Activated CD4-positive, alpha-beta T cell treated with anti-CD3 and anti-CD28 coated beads for 36 hours (primary cell): ENCODE measurements at places on chromosomes 12 and 14. TPM values are rescaled to one million over a fixed set of nuclear protein-coding genes. Genes with fewer than 3 reads are reported as not detected.
A peak's percentile ranks its signal among the peaks of the same experiment; 100 is the strongest.

- H3K27me3 ChIP-seq = peaks cover 20% of the 10 kb centered on the region
- peak overlapping the region; percentile 32 for H3K4me3 ChIP-seq
- peaks cover 4% of the 10 kb centered on the region for H3K4me1 ChIP-seq
Measured at GRCh38 chr12:125983094-125983783, 918.0 kb downstream of the AACS start.

DNA sequence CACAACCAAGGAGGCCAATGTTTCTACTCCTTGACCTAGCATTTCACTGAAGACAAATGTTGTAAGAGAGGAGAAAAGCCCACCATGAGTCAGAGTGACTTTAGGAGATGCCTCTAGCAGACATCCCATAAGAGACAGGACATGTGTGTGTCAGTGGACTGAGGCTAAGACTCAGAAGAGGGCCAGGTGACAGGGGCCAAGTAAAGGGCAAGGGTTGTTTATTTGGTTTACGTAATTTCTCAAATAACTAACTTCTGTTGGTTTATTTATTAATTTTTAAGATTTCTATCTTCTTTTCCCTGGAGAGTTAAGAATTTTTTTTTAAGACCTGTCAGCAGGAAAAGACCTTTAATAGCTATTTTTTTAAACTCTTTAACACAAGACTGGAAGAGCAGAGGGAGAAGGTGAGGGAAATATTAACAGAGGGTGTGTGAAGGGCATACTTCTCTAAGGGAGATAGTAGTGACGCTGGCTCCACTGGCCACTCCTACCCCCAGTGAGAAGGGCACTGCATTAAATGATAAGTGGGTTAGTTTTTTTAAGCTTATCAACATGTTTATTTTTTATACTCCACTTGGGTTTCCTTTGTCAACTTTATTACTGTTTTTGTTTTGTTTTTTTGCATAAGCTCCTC lies 3.4 kb downstream of the PNP start:
- peak overlapping the region; percentile 56 for H3K27ac ChIP-seq
- peaks cover 69% of the 10 kb centered on the region for H3K4me1 ChIP-seq

Gene PRIMA1
- total RNA-seq = not detected

DNA sequence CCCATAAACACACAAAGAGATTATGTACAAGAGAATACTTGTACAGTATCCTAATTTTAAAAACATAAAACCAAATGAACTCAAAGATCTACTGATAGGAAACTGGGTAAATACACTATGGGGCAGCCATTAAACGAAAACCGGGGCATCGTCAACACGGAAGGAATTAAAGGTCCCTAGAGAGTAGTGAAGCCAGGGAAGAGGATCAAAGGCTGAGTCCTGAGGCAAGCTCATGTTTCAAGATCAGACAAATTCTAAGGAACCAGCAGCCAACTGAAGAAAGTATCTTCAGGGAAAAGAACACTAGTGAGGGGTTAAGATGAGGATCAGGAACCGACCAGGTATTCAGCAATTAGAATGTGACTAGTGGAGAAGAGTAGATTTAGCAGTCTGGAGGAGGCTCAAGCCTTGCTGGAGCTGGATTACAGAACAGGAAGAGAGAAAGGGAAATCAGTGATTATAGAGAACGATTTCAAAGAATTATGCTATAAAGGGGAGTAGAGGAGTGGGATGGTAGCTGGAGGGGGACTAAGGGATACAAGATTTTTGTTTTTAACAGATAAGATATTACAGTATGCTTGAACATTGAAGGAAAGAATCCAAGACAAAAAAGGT lies 23.7 kb downstream of the SEL1L start:
- DNase-seq = no peak
- peaks cover 51% of the 10 kb centered on the region for H3K36me3 ChIP-seq
- H3K4me3 ChIP-seq = no peak overlapping the region
- peaks cover 34% of the 10 kb centered on the region for H3K4me1 ChIP-seq

Gene PARP11
- total RNA-seq = 20.9 TPM

DNA sequence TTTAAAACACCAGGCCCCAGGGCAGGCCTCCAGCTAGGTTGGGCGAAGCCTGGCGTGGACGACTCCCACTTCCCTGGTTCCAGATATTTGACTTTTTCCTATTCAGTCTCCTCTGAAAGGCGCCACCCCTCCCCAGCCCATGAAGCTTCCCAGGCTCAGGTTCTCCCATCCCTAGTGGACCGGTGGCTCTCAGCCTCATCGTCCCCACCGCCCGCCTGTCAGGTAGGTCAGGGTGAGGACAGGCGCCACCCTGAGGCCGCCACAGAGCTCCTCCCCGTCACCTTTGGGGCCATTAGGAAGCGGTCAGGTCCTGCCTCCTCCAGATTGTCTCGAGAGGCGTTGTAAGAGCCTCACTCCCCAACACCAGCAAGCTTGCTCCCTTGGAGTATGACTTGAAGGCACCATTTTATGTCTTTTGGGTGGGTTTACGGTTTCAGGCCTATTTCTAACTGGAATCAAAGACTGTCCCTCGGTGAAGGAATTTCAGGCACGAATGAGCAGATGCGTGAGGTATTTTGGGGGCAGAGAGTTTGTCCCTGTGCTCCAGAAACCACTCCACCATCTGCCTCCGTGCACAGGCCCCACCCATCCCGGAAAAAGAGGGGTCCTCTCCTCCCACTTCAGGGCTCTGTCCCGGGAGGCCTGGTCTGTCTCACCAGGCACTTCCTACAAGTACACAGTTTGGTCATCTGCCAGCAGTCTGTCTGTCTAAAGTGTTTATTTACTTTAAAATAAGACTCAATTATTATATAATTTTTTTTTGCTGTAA lies 55.6 kb downstream of the TSPAN9 start:
- DNase-seq = no peak
- no peak overlapping the region for H3K27ac ChIP-seq
- peaks cover 21% of the 10 kb centered on the region for H3K4me1 ChIP-seq
- peaks cover 2% of the 10 kb centered on the region for H3K36me3 ChIP-seq
- H3K27me3 ChIP-seq = peaks cover 47% of the 10 kb centered on the region
- H3K4me3 ChIP-seq = no peak overlapping the region

Gene DBX2
- total RNA-seq = not detected

DNA sequence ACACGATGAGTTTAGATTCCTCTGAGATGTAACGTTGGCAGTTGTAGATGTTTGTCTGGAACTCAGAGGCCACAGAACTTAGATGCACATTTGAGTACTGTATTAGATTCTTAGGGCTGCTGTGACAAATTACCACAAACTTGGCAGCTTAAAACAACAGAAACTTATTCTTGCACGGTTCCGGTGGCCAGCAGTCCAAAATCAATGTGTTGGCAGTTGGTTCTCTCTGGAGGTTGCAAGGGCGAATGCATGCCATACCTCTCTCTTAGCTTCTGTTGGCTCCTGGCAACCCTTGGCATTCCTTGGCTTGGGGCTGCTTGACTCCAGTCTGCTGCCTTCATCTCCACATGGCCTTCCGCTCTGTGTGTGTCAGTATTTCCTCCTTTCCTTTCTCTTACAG lies 118.9 kb downstream of the C12orf75 start:
- H3K36me3 ChIP-seq = no peaks in the 10 kb centered on the region
- no peak overlapping the region for H3K4me3 ChIP-seq
- H3K27me3 ChIP-seq = peaks cover 5% of the 10 kb centered on the region
- H3K27ac ChIP-seq = no peak overlapping the region
- no peak for DNase-seq

DNA sequence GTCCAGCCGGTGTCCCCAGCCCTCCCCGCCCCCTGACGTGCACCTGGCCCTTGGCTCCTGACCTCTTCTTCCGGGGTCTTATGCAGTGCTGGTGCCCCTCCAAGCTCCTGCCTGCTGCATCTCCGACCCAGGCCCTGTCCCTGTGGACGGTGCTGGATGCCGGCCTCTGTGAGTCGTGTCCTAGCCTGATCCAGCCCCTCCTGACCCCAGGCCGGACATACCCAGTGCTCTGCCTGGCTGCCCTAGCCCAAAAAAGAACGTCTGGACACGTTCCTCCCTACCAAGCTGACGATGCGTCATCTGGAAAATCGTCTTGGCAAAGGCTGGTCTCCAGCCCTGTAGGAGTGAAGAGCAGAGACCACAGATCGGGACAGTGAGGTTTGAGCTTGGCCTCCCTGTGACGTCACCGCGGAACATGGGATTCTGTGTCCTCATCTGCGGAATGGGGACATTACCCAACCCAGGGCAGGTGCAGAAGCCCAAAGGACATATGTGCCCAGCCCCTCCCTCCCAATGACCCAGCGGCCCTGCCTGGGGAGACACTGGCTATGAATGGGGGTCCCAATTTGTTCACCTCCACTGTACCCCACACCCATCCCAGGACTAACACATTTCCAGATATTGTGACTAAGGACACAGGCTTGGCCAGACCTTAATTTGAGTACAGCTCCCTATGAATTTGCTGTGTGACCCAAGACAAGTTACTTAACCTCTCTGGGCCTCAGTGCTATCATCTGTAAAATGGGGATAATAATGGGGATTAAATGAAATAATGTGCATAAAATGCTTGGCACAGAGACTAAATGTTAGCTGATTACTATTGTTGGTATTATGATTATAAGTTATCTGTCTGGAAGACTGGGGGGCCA lies 51.0 kb upstream of the BCL11B start:
- peaks cover 6% of the 10 kb centered on the region for H3K4me1 ChIP-seq
- no peaks in the 10 kb centered on the region for H3K27me3 ChIP-seq
- DNase-seq = no peak
- no peaks in the 10 kb centered on the region for H3K36me3 ChIP-seq
- H3K27ac ChIP-seq = no peak overlapping the region

GRCh38 chr14:23517650-23518326 lies 33.8 kb downstream of the ZFHX2 start:
- no peaks in the 10 kb centered on the region for H3K27me3 ChIP-seq
- no peak overlapping the region for H3K27ac ChIP-seq
- no peak overlapping the region for H3K4me3 ChIP-seq
- no peaks in the 10 kb centered on the region for H3K36me3 ChIP-seq
- no peak for DNase-seq

DNA sequence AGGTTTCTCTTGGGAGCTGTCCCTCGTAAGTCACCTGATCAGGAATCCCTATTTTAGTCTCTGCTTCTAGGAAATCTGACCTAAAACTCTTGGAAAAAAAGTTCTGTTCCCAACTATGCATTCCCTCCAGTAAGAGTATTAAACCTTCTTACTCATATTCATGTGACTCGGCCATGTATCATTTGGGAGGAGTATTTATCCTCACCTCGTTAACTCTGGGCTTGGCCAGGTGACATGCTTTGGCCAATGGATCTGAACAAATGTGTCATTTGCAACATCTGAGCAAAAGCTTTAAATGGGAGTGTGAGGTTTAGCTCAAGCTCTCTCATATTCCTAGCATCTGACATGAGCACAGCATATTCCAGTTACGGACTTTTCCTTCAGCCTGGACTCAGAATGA lies 226.8 kb downstream of the NUAK1 start:
- no peaks in the 10 kb centered on the region for H3K4me1 ChIP-seq
- DNase-seq = no peak
- H3K36me3 ChIP-seq = no peaks in the 10 kb centered on the region
- no peak overlapping the region for H3K4me3 ChIP-seq
- no peak overlapping the region for H3K27ac ChIP-seq
